Kidney (tissue), 22 donors: ENCODE measurements at places on chromosomes 5 and 9. TPM values are rescaled to one million over a fixed set of nuclear protein-coding genes. Genes with fewer than 3 reads are reported as not detected.

- DNase-seq = no peak
Observed at GRCh38 chr9:76365028-76365427, 29.2 kb downstream of the RFK start.

GRCh38 chr5:50711280-50711679 lies 44.8 kb downstream of the PARP8 start:
- DNase-seq = no peak

GRCh38 chr9:114304416-114305188 lies 18.3 kb upstream of the ORM1 start:
- peak; percentile 27 for DNase-seq

- no peak for DNase-seq
Observed at GRCh38 chr5:141570655-141571054, 48.1 kb downstream of the DIAPH1 start.

AOPEP gene
- polyA plus RNA-seq = 52.2 TPM
